ENCODE measurements at places on chromosomes 5 and 9.

GRCh38 chr5:142763701-142764100 is 6.5 kb upstream of the ARHGAP26 start:
- DNase-seq, result no peak

- no peak for DNase-seq
Measured at GRCh38 chr5:119063579-119064379, 7.1 kb upstream of the DMXL1 start.

DNA sequence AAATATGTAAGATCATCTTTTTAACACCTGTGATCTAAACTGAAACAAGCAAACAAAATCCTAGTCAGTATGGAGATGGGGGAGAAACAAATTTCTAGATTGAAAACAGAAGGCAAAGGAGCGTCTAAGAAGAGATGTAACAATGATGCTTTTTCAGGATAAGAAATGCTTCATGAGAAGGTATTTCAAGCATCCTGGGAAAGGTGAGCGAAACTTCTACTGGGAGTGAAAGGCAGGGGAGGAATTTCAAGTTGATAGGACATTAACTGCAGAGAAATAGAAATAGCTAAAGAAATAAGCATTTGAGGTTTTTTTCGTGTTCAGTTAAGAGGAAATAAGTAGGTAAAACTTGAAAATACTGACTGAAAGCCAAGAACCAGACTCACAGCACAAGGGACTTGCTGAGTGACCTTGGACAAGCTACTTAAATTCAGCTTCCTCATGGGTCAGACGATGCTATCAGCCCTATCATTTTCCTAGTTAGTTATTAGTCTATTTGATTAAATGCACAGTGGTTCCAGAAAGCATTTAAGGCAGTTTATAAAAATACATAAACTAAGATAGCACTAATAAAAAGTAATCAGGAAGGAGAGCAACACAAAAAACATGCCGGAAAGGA is 406.3 kb downstream of the PDE4D start:
- DNase-seq, result no peak

GRCh38 chr5:16713386-16713928 is 96.7 kb upstream of the RETREG1 start:
- no peak for DNase-seq

DNA sequence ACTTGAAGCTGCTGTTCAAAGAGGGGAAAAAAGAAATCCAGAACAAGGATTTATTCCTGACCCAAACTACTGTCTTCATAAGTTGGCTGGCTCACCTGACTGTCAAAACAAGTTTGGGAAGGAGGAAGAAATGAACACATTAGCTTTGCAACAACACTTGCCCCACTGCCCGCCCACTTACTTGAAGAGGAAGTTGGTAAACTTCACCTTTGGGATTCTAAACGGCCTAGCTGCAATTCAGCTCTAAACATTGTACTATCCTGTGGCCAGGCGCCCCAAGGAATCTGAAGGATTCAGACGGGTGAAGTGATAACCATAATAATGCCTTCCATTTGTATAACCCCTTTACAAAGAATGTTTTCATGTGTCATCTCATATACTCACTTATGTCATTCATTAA is 199.4 kb downstream of the ARRDC3 start:
- DNase-seq, result no peak

- DNase-seq, result peak; percentile 28
Measured at GRCh38 chr5:171850324-171850947, 64.8 kb downstream of the SMIM23 start.
